CD4-positive, alpha-beta T cell treated with Interleukin-21 for 1 hour (primary cell): ENCODE measurements at places on chromosomes 2 and 18.

- peak; percentile 4 for DNase-seq
Measured at GRCh38 chr2:61693744-61694143, 155.6 kb upstream of the XPO1 start.

GRCh38 chr2:176392744-176393414 lies 123.6 kb downstream of the MTX2 start:
- no peak for DNase-seq

- DNase-seq = no peak
Measured at GRCh38 chr2:7242189-7242867, 325.1 kb downstream of the RNF144A start.

- DNase-seq = no peak
Measured at GRCh38 chr2:197920592-197921201, 116.3 kb downstream of the PLCL1 start.

GRCh38 chr2:217722883-217723472 lies 279.8 kb downstream of the TNS1 start:
- no peak for DNase-seq

- no peak for DNase-seq
Measured at GRCh38 chr2:156897548-156897947, 360.0 kb upstream of the GALNT5 start.

DNA sequence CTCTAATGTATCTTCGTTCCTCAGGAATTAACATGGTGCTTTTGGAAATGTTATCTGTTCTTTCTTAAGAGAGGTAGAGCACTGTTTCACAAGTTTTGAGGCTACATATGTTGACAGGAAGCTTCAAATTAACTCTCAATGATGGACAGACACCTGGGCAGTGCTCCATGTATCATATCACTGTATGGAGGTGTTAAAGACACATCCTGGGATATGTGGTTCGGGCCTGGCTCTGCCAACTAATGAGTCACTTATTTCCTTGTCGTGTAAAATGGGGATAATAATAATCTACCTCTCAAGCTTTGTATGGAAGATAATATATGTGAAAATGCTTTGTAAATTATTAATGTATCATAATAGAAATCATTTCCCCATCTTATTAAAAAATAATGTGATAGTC lies 90.2 kb downstream of the PARD3B start:
- no peak for DNase-seq

DNA sequence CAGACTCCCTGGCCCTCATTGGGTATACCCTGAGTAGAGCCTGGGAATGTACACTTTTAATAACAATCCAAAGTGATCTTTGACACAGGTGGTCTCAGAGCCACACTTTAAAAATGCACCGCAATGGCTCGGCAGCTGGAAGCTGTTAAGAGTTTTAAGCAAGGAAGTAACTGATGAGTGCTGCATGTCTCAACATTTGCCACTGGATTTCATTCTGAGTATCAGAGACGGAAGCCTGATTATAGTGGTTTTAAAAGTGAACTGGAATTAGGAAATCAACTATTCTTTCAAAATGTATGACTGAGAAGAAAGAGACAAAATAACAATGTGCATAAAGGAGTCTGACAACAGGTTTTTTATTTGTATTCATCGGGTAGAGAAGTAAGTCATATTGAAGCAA lies 7.5 kb downstream of the MBOAT2 start:
- no peak for DNase-seq

GRCh38 chr18:43396266-43396665 lies 119.0 kb upstream of the SYT4 start:
- DNase-seq = no peak

DNA sequence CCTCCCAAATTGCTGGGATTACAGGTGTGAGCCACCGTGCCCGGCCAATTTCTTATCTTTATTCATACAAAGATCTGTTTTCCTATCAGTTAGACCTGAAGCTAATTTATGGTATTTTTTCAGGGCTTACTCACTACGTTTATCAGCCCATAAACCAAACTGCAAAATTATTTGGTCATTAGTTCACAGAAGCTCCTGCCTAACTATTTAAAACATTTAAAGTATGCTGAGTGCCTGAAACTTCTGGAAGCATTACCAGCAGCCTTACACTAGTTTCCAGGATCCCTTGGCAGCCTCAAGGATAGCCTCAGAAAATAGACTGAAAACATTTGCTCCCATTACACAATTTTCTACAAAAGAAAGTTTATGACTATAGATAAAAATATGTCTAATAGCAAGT lies 68.8 kb downstream of the GALNT13 start:
- DNase-seq = no peak

DNA sequence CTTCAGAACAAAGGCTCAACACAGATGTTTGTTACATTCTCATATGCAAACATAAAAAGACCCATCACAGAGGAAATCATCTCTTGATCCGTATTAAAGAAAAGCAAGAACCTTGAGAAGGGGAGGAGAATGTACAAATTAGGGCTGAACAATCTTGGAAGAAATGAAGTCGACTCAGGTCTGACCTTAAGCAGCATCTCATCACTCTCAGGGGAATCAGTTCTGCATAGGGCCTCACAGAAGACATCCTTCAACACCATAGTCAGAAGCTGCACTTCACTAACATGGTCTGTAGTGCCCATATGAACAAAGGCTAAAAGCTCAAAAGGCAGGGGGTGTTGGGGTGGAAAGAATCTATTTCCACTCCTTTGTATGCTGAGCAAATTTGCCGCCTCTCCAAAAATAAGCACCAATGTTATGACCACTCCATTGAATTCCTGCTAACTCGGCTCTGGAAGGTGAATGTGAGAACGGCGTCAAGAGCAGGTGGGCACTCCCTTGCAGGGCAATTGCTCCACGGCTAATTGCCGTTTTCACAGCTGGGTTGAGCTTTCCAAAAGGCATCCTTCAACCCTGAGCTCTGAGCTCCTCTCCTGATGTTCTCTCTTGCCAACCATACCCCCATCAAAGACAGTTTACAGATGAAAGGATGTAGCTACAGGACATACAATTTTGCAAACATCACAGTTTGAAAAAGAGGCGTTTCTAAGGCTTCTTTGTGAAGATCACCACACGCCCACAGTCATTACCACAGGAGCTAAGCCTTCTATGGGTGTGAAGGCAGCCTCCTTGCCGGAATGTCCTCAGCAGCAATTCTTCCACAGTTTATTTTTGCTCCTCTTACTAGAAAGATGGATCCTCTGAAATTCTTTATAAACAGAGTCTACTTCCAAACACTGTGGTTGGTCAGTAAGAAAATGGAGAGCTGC lies 10.0 kb downstream of the KLF7 start:
- no peak for DNase-seq

DNA sequence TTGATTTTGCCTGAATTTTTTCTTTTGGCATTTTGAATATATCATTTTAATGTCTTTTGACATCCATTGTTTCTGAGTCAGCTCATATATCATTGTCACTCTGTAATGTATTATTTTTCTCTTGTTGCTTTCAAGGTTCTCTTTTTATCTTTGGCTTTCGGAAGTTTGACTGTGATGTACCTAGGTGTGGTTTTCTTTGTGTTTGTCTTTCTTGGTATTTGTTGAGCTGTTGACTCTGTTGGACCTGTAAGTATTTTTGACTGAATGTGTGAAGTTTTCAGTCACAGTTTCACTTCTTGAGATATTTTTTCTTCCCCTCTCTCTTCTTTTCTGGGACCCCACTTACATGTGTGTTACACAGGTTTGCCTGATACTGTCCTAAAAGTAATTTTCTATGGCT lies 24.9 kb upstream of the DRC1 start:
- no peak for DNase-seq

DNA sequence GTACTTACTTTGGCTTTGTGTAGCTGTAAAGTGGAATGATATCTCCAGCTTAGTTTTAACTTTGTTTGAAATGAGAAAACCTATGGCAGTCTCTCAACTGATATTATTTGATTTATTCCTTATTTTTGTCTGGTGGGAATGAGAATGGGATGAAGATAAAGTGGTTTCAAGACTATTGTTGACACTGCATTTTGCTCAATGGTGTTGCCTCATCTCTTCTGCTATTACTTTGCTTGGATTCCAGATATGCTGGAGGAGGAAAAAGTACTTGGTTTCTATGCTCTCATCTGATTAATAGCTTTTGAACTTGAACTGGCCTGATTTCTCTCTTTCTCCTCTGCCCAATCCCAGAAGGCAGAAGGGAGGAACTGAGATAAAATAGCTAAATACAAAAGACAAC lies 198.2 kb downstream of the CTNNA2 start:
- DNase-seq = no peak

DNA sequence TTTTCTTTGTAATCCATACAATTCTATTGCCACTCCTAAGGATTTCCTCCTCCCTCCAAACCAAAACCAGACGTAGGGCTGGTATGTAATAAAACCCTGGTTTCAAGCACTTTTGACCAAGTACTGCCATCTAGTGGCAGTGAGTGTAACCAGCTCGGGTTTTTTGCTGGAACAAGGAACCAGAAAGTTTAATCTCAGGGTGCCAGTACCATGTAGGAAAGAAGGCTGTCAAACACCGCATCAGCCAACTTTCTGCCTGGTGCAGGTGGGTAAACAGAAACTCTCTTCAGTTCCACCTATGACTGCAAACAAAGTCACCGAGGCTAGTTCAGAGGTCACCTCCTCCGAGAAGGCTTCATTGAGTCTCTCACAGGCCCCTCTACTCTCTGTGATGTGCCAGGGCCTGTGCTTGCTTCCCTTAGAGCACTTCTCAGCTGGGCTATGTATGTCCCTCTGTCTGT lies 10.2 kb upstream of the THNSL2 start:
- peak; percentile 64 for DNase-seq

DNA sequence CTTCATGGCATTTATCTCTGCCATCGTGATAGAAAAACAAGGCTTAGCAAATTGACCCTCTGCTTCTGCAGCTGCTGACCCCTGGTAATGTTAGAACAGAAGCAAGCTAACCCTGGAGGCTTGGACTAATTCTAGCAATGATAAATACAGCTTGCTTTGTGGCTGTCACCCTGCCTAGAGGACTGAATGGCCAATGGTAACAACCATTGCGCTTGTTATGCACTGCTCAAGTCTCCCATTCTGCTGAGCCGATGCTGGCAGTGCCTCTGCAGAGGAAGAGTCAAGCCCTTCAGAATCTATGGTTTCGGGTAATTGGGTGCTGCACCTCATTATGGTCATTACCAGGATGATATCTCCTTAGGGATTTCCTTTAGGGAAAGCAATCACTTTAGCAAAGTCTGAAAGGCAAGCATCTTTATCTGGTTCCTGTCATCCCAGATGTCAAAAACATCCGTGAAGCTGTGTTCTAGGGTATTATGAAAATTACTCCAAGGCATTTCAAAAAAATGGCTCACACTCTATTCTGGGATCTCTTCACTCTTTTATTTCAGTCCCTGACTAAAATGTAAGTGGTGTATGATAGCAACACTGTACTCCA lies 186.8 kb upstream of the DLGAP1 start:
- DNase-seq = no peak

DNA sequence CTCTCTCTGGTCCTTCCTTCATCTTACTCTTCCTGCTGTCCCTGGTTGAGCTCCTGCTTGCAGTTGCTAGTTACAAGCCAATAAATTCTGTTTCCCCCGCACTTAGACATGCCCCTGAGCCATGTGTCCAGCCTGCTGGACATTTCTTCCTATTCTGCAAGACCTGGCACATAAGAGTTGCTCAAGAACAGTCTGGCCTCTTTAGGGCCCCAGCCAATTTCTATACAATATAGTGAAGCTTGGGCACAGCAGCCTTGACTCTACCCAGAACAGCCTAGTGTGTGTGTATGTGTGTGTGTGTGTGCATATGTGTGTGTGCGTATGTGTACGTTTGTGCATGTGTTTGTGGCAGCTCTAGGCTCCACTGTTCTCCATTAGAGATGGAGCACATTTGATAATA lies 276.0 kb downstream of the CYRIA start:
- DNase-seq = no peak

DNA sequence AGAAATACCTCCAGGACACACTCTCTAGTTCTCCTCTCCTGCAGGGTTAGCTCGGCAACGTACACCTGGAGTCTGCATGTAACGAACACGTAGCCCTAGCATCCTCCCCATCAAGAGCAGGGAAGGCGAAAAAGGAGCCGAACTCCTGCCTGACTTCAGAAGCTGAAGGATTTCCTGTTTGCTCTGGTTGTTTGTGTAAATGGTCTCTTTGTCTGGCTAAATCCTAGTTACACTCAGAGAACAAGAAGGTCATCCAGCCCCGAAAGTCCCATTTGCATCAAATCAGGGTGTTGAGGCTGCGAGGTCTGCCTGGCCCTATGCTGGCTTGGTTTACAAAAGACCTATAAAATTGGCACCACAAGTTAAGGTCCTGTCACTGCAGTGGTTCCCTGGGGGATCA lies 66.4 kb upstream of the POMC start:
- DNase-seq = no peak

- no peak for DNase-seq
Measured at GRCh38 chr2:240593026-240593702, 6.6 kb downstream of the CAPN10 start.

DNA sequence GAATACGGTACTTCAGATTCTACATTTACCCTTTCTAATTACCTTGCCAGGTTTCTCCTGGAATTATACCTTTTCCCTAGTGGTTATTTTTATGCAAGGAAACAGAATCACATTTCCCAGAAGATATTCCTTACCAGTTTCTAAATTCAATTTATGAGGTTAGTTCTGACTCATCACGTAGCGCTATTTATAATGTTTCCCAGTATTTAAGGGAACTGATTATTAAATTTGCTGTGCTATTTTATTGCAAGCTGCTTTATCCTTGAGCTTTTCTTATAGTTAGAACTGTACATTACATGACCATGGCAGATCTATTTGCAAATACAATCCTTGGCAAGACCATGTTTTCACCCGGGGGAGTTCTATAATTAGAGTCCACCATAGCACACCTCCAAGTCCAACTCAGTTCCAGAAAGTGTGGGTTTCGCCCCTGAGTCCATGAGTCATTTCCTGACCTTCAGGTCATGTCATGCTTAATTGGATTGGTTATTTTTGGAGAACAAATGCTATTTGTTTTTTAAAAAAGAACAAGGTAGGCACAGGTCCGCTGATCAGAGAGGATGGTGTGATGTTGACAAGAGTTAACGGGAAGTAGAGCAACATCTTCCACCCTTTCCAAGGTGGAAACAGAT lies 126.6 kb downstream of the ZNF532 start:
- DNase-seq = no peak

GRCh38 chr2:132429941-132430573 lies 13.5 kb downstream of the GPR39 start:
- DNase-seq = no peak

DNA sequence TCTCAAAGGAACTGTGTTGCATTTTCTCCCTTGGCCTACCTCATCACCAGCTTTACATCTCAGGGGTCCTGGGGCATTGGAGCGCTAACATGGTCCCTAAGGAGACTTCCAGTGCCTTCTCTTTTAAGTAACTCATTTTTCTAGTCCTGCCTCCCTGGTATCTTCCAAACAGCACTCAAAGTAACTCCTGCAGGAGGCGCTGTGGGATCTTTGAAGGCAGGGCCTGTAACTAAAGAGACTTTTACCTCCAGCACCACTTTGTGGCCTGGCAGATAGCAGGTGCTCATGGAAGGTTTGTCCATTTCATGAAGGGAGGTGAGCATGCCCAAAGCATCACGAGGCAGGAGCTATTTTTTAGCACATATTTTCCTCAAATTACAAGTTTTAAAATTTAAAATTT lies 411.0 kb upstream of the GYPC start:
- DNase-seq = peak; percentile 5

GRCh38 chr2:98801921-98802321 lies 71.0 kb upstream of the MGAT4A start:
- DNase-seq = no peak
